Endothelial cell (in vitro differentiated cells): ENCODE measurements at places on chromosomes 11 and 22.

- DNase-seq = no peak
Observed at GRCh38 chr11:100061006-100061405, 626.1 kb upstream of the ARHGAP42 start.

- DNase-seq = no peak
Observed at GRCh38 chr22:49701380-49702067, 126.1 kb downstream of the BRD1 start.

DNA sequence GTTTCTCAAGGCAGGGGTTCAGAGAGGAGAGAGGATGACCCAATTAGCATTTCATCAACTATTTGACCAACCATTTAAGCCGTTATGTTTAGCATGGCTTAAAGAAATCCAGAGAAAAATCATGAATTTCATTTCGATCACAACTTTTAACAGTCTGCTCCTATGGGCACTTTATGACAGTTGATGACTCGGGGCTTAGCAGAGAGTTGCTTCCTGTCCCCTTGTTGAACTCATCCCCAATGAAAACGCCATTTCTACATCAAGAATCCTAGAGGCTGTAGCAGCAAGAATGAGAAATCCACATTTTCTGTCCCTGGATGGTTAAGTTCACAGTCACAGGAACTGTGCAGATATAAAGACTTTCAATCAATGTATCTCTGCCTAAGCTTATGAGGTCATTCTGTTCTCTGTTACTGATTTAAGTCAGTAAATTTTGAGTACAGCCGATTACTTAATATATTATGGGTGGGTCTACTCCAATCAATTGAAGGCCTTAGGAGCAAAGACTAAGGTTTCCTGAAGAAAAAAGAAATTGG lies 81.1 kb downstream of the BDNF start:
- no peak for DNase-seq

- DNase-seq = no peak
Observed at GRCh38 chr11:63564056-63564774, 1.0 kb upstream of the PLAAT2 start.

- peak; percentile 35 for DNase-seq
Observed at GRCh38 chr22:46297151-46297812, 612 bp downstream of the GTSE1 start.

DNA sequence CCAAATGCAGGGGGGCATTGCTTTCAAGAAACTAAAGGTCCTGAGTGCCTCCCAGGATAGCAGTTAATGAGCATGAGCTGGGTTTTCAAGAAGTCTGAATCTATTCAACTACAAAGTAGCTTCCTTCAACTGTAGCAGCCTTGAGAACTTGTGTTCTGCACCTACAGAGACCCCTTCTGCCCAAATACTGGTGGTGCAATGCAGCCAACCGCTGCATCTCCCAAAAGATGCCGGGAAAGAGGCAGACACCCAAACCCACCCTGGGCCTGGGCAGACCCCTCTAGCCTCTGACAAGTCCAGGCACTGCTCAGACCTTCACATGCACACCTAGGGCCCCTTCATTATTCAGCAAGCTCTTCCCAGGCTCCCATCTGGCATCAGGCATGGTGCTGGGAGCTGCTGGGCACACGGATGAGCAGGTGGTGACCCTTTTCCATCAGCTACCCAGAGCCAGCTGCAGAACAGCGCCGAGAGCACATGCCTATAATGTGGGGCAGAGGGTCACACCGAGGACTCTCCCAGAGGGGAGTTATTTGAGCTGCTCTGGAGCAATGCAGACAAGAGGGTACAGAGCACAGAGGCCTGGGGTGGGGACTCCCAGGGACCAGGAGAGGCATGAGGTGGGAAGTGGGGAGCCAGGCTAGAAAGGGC lies 44.9 kb upstream of the ETS1 start:
- DNase-seq = peak; percentile 61

DNA sequence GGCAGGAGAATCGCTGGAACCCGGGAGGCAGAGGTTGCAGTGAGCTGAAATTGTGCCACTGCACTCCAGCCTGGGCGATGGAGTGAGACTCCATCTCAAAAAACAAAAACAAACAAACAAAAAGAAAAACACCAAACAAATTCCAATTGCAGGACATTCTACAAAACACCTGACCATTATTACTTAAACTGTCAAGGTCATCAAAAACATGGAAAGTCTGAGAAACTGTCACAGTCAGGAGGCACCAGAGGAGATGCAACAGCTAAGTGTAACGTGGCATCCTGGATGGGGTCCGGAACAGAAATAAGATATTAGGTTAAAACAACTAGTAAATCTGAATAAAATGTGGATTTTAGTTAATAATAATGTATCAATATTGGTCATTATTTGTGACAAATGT lies 914 bp upstream of the DNAJB13 start:
- DNase-seq = no peak

GRCh38 chr22:24069721-24070120 lies 58.6 kb downstream of the CABIN1 start:
- no peak for DNase-seq

DNA sequence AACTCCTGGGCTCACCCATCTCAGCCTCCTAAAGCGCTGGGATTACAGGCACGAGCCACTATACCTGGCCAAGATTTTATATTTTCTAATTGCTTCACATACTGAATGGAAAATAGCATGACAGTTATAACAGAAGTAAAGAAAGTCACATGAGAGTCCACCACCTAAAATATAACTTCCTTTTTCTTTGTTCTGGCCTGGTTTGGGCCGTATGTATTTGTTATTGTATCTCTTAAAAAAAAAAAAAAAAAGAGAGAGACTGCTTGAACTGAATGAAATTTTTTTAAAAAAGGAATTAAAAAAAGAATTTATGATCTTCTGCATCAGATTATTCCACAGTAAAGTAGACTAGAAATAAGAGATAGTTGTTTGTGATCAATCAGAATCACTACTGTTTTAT lies 86.0 kb upstream of the GRIK4 start:
- DNase-seq = no peak

GRCh38 chr11:64659417-64660144 lies 63.4 kb downstream of the NRXN2 start:
- no peak for DNase-seq

DNA sequence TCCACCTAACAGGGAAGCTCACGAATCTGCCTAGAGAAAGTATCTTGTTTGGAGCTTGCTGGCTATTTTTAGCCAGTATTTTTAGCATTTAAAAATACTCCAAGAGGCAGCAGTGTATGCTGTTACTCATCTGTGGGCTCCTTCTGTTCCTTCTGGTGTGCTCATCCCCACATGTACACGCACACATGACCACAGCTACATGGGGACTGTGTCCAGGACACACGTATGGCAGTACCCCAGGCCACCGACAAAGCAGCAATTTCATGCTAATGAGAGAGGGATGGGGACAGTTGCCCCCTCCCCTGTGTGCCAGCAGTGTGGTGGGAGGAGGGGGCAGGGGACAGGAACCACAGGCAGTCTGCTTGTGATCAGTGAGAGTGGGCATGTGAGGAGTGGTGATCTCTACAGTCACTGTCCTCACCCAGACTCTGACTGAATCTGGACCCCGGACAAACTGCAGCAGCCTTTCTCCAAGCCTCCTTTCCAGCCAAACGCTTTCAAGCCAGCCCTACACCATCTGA lies 16.4 kb downstream of the USP2 start:
- DNase-seq = no peak

- no peak for DNase-seq
Observed at GRCh38 chr11:68914761-68915160, 11.1 kb downstream of the IGHMBP2 start.

DNA sequence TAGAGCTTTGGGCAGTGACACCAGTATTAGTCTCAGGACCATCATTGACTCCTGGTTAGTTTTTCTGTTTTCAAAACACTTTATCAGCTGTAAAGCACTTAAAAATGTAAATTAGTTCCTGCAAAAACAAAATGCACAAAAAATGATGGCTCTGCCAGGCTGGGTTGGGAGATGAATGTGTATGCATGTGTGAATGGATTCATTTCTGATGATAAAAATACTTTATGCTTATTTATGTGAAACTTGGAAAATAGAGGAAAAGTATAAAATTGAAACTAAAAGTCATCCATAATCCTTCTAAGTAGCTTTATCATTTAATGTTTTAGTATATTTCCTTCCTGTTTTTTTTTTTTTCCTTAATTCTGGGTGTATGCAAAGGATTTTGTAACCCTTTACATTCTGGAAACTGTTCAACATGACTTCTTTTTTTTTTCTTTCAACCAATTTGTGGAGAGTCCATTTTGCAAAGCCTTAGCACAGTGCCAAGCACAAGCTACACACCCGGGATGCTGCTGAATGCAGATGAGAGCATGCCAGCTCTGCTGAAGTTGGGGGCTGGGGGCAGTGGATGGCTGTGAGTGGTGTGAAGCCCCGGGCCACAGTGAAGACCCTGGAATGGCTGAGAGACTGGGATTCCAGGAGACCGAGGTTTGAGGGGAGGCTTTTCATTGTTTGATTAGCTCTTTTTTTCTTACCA lies 37.6 kb downstream of the PTPRJ start:
- no peak for DNase-seq

DNA sequence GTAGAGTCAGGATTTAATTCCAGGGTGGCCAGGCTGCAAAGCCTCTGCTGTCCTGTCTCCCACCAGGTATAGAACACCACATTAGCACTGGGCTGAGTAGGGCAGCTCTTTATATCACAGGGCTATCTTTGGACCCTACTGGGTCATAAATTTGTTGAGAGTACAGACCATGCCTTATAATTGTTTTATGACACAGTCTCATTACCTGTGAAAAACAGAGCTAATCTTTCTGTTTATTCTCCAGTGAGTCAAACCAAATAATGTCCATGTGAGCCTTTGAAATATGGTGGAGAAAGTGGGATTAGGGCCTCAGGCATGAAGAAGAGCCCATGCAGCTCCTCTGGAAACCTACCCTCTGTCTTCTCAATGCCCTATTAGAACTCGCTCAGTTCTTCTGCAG lies 49.6 kb upstream of the KIRREL3 start:
- DNase-seq = no peak

DNA sequence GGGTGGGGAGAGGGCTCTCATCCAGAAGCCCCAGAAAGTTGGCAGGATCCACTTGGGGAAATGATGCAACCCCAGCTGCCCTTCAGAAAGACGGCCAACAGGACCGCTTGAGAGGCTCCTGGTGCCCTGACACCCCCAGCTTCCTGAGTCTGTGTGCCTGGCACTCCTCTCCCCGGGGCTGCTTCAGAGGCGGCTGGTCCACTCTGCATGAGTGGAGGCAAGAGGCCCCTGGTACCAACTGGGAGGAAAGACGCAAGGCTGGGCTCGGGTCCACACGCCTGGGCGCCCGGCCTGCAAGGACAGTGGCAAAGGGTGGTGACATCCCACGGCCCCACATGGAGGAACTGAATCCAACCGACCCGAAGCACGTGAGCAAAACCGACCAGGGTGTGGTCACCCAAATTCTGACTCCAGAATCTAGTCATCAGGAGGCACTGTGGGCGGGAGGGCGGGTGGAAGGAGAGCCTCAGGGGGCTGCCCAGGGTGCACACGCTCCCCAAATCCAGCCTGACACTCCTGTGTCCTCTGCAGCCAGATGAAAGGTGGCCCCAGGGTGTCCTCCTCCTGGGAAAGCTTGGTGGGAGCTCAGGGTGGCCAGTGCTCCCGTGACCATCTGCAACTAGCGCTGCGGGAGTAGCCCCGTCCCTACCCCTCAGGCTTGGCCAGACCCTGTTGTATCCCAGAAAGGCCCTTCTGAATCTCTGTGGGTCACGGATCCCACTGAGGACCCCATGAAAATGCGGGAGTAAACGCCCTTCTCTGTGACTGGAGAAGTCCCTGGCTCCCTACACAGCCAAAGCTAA lies 3.7 kb downstream of the RNH1 start:
- no peak for DNase-seq

GRCh38 chr11:93268287-93269040 lies 62.1 kb upstream of the DEUP1 start:
- no peak for DNase-seq

- DNase-seq = peak; percentile 39
Observed at GRCh38 chr11:134014511-134014910, 54.4 kb upstream of the JAM3 start.

DNA sequence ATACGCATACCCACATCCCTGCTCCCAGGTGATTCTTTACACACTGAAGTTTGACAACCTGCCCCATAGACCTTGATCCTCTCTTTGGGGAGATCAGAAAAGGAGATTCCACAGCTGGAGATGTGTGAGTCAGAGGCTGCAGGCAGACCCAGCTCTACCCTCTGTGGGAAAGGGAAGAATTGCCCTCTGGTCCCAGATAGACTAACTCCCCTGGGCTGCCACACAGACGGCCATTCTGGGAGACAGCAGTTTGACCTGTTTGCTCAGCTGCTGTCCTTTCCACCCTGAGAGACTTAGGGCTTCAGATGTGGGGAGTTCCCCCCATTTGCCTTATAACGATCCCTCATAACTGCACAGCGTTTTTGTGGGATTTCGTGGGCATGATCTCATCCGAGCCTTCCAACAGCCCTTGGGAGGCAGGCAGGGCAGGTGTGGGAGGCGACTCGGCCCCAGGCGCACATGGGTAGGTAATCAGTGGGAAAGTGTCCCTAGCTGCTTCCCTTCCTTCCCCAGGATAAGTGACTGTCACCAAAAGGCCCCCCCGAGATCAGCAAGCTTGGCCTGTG lies 14.1 kb downstream of the FAM83F start:
- DNase-seq = no peak

- DNase-seq = no peak
Observed at GRCh38 chr11:70159627-70160570, 43.2 kb upstream of the FADD start.
